ENCODE measurements at places on chromosomes 2 and 18.

DNA sequence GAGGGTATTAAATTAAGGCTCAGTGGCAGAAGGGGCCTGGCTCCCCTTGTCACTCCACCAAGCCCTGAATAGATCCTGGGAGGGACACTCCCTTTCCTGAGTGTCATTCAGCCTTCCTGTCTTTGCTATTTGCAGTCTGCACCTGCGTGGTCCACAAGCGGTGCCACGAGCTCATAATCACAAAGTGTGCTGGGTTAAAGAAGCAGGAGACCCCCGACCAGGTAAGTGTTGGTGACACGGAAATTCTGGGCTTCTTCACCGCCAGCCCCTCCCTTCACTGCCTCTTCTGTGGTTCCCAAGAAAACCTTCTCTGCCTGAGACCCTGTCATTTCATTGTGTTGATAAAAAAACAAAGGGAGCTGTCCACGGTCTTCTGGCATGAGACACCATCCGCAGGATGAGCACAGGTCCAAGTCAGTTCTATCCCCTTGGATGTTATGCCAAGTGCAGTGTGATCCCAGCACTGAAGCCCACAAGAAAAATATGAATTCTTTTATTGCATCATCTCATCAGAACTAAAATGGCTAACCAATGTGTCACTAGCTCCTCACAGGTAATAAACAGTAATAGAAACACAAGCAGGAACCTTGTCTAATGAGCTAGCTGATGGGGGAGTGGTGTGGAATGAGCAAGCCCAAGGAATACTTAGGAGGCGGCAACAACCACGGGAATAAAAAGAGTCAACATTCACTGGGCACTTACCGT lies 316.9 kb upstream of the EPAS1 start:
- DNase-seq = no peak

GRCh38 chr18:63979409-63979920 lies 9.6 kb downstream of the SERPINB8 start:
- DNase-seq = peak; percentile 81

DNA sequence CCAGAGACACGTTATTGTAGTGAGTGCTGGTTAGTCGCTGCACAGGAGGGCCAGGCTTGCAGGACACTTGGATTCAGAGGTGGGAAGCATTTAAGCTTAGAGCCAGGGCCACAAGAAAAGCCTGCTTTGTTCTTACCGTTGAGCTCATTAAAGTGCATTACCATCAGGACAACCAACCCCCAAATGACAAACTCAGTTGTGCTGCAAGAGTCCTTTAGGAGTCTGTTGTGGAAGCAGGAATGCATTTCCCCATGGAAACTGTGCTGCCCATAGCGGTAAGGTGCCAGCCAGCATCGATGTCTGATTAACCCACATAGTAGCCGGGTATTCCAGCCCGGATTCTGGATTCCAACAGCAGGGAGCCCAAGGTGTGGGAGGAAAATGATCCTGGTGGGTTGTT lies 23.4 kb upstream of the REEP1 start:
- DNase-seq = no peak

DNA sequence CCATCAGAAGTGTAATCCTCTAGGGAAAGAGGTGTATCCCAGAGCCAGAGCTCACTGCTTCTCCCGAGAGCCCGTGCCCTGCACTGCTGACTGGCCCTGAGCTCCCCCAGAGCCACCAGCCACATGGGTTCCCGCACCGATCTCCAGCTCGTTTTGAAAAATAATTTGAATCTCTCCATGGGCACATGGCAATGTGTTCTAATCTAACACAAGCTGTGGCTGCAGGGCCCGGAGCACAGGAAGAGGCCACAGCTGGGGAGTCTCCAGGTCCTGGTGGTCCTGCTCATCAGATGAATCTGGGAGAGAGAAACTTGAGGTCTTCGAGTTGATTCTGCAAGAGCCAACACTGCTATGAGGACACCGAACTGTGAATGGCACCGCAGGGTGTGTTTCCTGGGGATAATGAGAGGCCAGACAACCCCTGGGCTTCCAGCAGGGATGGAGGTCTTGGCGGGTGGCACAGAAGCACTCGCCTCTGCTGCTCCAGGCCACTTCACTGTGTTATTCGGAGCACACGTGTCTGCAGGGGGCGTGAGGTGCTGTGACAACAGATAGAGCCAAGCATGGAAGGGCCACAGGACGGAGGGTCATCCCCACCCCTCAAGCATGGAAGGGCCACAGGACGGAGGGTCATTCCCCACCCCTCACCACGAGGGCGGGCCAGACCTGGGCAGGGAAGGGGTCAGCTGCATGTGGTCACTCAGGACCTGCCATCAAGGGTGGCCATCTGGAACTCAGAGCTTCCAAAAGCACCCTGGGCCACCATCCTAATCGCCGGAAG lies 196.8 kb downstream of the NDUFA10 start:
- no peak for DNase-seq

GRCh38 chr2:4964001-4964540 lies 728.1 kb upstream of the SOX11 start:
- no peak for DNase-seq

DNA sequence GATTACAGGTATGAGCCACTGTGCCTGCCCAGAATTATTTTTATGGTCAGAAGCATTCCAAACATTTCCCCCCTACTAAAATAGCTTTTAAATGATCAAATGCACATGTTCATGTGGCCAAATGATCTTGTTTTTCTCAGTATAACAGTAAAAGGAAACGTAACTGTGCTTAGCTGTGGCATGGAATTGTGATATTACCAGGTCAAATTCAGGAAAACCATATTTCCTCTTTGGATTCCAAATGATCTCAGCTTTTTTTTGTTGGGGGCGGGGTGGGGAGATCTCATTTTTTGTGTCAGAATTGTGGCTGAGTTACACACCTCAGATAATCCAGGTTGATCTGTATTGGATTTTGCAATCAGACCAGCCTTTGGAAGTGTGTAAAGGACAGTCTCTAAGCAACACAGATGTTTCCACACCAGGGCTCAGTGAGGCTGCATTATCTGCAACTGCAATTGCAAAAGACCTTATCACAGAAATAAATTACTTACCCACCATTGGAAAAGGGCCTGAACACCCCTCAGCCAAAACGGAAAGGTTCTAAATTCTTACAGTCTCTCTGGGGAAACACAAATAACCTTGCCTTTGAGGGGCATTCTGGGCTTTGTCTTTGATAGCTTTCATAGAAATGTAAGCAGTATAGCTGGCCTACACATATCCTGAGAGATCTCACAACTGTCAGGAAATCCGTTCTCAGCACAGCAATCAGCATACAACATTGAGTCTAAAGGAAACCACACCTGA lies 8.4 kb downstream of the CASP10 start:
- DNase-seq = no peak

GRCh38 chr2:119004602-119005001 lies 62.6 kb downstream of the MARCO start:
- DNase-seq = no peak

GRCh38 chr2:26924731-26925099 lies 45.7 kb upstream of the MAPRE3 start:
- DNase-seq = no peak

DNA sequence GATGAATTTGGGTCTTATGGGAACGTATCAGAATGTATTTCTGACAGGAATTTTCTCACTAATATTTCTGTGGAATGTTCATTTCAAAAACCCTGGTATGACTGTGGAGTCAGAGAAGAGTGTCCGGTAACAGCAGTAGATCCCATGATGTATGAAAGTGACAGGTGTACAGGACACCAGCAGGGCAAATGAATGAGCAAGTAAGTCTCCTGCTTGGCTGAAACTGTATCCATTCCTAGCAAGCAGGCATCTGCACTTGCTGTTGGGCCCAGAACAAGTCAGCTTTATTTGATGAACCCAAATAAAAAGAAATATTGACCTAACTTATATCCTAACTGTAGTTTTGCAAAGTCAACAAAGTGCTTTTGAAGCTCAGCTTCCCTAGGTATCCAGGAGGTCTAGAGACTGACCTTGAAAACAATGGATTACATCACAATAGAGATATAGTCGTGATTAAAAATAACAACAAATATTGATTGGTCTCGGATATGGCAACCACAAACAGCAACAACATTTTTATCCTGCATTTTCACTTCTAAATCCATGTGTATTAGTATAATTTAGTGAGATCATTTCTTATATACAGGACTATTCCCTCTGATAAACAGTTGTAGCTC lies 37.6 kb downstream of the NXPH2 start:
- no peak for DNase-seq

DNA sequence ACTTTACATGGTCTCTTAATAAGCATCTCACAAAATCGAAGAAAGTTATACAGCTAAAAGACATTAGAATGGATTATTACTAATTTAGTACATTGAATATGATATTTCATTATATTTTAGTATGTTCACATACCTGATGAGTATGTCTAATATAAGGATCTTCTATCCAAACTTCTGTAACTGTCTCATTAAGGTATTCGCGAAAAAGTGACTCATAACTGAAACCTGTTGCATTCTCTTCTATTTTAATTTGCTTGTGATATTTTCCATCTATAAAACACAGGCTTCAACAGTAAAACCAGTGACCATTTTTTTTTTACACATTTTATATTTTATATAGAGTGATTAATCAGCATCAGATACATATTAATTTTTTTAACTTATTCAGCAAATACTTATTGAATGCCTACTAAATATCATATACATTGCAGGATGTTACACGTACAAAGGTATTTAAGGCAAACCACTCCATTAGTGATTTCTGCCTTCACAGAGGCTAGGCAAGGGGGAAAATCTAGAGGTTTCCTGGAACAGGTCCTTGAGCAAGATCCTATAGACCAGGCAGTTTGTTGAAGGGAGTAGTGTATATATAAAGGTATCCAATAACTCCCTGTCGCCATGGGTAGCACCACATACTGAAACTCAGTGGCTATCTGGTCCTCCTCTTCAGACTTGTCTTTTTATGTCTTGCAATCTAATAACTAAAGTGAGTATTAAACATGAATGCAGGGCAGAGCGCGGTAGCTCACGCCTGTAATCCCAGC lies 9.3 kb downstream of the MITD1 start:
- DNase-seq = no peak

DNA sequence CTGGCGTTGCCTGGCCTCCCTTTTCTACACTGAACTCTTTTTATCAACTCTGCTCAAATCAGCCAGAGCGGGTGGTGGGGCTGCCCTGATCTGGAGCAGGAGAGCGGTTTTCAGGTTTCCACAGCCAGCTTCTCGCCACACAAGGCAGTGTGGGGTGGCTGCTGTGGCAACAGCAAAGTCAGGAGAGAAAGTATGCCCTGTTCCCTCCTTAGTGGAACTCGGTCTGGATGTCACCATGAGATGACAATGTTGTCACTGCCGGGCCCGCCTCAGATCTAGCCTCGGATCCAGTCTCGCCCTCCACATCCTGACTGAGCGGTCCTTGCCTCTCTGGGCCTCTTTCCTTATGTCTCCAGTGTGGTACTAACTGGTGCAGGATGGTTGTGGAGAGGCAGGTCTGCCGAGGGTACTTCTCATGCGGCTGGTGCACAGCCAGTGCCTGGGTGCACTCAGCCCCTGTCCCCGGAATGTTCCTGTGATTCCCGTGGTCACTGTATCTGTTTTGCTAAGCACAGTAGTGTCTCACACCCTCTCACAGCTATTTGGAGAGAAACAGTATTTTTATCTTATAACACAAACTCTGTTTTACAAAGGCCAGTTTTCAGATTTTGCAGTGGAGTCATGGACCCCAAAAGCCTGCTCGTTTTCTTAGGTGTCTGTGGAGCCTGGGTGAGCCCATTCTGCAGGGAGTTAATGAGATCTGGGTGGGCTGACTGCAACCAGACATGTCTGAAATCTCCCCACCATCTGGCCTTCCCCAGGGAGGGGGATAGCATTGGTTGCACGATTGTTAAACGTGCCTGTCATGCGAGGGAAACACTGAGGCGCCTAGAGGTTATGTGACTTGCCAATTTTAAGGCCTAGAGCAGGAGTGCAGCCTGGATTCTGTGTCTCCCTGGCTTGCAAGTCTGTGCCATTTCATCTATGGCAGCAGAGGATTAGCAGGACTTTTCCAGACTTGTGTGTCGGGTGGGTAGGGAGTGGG lies 261.1 kb upstream of the AGAP1 start:
- DNase-seq = no peak

GRCh38 chr2:106990297-106990696 lies 104.3 kb upstream of the ST6GAL2 start:
- DNase-seq = no peak

GRCh38 chr2:237181844-237182243 lies 96.2 kb downstream of the COPS8 start:
- peak; percentile 64 for DNase-seq

DNA sequence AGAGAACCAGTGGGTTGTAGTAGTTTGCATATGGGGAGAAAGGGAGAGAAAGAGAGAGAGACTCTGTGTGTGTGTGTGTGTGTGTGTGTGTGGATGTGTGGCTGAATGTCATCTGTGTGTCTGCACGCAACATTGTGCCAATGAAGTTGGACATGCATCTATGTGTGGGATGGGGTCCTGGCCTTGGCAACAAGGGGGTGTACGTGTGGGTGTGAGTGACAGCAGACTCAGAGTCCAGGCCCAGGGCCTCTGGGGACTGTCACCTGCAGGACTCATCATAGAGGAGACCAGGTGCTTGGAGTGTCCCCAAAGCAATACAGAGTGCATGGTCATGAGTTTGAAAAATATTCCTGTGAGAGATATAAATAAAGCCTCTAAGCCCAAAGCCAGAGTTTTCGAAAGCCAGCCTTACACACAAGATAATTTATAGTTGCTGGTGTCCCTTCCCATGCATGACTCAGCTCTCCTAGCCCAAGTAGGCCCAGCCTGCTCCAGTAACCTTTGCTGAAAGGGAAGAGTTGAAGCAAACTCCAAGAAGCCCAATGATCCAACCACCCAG lies 59.9 kb downstream of the TNP1 start:
- no peak for DNase-seq

DNA sequence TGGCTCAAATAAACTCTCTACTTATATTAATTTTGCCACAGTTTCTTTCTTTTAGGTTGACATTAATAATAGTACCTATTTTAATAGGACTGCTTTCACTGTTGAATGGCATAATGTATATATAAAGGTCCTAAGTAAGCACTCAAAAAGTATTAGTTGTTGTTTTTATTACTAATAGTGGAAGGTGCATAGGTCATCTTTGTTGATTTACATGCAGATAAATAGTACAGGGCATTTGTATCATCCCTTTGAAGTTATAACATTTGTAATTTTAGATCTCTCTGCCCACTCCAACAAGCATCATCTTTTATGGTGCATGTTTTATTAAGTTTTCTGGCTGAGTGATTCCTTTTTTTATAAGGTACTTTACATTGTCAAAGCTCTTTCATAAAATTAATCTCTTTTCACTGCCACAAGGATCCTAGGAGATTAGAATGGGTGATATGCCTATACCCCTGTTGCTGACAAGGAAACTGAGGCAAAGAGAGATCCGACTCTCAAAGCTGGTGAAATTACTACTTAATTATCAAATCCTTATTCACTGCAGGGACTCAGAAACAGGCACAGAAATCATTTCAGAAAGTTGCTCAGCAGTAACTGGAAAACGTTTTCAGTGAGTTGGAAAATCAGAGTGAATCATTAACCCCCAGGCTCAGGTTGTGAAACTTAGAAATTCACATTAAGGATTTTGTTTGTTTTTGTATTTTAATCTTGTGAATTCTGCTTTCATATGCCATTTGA lies 299.6 kb downstream of the AGPS start:
- no peak for DNase-seq

- DNase-seq = no peak
These were observed 1.4 kb upstream of the RNF103 start for GRCh38 chr2:86625096-86625495.
